Fibroblast of skin of back (primary cell): ENCODE measurements at places on chromosomes 13 and 19.

GRCh38 chr13:29693275-29693945 is 97.9 kb upstream of the SLC7A1 start:
- no peak for DNase-seq

DNA sequence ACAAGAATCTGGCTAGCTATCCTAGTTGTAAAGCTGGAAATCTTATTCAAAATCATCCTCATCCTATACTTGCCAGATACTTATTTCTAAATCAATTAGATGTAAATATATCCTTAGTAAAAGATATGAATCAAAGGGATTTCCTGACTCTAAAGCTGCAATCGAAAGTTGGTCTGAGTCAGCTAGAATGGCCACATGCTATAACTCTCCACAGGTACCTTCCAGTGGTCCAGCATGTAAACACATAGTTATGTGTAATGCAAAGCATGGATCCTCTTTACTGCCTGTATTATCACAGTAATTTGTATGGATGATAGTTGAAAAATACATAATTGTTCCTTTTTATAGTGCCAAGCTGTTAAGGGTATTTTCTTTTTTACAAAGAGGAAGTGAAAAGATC is 27.4 kb downstream of the SLITRK6 start:
- DNase-seq: no peak

DNA sequence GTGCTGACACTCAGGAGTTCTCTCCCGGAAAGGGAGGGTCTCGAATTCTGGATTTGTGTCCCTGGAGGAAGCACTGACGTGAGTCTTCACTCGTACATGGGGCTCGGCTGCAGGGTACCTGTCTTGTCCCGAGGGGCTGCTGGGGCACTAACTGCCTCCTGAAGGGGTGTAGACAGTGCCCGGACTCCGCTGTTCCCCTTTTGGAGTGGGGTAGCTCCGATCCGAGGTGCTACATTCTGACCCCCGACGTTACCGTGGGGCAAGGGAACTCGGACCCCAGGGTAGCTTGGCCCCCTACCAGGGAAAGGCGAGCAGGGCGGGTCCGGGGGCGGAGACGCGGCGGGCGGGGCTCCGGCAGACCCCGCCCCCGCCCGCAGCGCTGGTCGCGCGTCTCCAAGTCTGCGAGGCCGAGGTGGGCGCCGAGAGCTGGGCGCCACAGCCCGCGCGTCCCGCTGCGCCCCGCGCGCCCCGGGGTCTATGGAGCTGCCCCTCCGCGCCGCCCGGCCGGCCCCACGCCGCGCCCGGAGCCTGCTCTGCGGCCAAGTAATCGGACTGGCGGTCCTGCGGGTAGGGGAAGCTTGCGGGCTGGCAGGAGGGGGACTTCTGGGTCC is at the start of gene NPAS1:
Gene NPAS1 (plus strand): TSS at position 407 of the 611 bp plus-strand sequence. CDS start 1,211 bp downstream, outside the sequence.
- DNase-seq: no peak

DNA sequence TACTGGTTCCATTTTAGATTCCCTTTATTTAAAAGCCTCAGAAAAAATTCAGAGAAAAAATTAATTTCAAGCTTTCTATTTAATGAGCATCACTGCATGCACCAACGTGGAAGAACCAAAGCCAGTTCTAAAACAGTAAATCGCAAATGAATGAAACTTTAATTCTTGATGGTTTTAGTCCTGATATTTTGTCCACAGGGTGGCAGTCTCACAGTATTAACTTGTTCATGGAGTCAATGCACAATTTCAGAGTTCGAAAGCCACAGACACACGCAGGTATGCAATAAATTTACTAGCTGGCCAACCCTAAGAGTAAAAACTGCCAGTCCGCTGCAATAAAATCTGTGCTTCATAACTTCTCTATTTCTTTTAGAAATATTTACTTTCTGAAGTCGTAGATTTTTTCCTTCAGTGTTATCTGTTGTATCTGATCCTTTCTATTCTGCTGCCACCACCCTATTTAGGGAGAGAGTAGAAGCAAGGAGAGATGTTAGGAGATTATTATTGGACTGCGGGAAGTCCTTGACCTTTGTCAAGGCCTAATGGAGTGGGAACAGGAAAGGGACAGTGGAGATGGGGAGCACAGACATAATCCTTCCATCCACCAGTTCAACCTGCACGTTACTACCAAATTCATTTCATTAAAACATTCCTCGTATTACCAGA is 7.0 kb upstream of the WBP4 start:
- peak; percentile 59 for DNase-seq

DNA sequence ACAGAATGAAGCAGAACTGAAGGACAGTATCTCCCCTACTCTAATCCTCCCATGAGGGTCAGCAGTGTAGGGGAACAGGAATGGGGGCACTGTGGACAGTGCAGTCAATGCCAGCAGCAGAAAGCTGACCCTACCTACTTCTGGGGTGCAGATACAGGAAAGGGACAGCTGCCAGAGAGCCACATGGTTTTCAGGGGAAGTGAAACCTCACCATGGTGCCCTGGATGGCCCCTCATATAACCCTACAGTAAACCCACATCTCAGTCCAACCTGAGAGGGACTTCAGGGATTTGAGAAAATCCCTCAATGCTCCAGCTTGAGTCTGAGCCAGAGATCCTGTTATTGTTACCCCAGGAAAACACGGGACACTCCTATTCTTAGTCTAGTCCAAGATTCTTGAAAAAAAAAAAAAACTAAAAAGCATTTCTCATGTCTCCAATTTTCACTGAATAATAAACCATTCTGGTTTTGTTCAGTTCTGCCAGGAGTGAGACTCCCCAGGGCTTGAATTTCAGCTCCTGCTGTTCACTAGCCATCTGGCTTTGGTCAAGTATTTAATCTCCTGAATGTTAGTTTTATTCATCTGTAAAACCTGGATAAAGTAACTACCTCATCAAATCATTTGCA is 511.6 kb upstream of the ARGLU1 start:
- DNase-seq: no peak

DNA sequence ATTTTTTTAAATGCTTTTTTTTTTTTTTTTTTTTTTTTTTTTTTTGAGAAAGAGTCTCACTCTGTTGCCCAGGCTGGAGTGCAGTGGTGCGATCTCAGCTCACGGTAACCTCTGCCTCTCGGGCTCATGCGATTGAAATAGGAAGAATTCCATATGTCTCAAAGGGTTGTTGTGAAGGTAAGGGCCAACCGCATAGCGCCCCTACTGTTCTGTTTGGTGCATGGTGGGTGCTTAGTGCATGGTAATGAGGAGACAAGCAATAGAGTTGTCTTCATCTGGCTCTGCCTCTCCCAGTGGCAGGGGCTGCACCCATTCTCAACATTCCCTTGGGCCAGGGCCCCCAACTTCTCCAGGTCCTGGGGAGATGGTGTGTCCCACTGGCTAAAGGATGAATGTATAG is 68.7 kb downstream of the RASL11A start:
- DNase-seq: peak; percentile 42

DNA sequence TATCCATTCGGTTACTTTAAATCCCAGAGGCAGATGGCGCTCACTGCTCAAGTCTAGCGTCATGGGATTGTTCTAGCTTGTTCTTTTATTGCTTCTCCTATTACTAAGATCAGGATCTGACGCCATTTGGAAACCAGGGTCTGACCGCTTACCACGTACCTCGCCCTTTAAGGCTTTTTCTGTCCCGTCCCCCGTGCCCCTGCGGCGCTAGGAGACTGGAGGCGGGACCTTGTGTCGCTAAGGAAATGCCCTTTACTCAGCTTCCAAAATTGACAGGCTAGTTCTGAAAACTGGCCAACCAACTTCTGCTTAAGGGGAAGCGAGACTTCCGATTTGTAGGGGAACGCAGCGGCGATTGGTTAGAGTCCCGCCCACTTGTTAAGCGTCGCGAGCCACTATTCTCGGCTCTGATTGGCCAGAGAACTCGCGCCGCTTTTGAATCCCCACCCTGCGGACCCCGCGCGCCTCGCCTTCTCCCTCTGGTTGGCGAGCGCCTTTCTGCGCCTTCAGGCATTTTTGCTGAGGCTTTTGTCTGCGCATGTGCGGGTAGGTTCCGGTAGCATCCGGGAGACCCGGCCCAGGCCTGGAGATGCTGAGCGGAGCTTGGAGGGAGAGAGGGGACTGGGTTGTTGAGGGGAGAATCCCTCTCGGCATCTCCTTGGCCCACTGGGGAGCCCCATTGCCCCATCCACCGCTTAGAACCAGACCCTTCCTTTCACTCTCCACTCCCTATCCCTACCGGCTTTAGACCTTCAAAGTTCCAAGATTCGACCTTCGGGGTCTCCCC is 3.9 kb upstream of the C19orf84 start:
- DNase-seq: peak; percentile 99

GRCh38 chr13:41895478-41895877 is 65.4 kb downstream of the VWA8 start:
- DNase-seq: no peak

- DNase-seq: no peak
Measured at GRCh38 chr19:27759896-27760295, 1453.1 kb downstream of the UQCRFS1 start.
